ENCODE measurements at places on chromosomes 6 and 20.

DNA sequence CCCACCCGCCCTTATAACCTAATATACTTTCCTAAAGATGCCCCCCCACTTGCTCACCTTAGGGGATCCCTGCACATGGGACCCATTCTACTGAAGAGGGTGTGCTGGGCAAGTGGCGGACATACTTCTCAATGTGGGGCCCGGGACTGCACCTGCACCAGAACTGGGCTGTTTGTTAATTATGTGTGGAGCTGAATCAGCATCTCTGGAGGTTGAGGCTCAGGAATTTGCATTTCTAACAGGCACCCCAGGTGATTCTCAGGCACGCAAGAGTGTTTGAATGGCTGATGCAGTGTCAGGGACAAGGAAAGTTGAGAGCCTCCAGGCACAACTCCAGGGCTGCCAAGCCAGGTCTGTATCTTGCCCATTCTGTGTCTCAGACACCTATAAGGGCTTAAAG lies 8.9 kb upstream of the PTPRT start:
- no peaks in the 10 kb centered on the region for H3K27me3 ChIP-seq
- H3K36me3 ChIP-seq = no peaks in the 10 kb centered on the region

- DNase-seq = no peak
- H3K4me1 ChIP-seq = no peaks in the 10 kb centered on the region
- H3K4me3 ChIP-seq = no peak overlapping the region
Measured at GRCh38 chr20:43771503-43772190, 44.8 kb upstream of the GTSF1L start.

- peak overlapping the region; percentile 55 for H3K27ac ChIP-seq
- peaks cover 36% of the 10 kb centered on the region for H3K4me1 ChIP-seq
Measured at GRCh38 chr20:53873230-53873604, 197.2 kb downstream of the BCAS1 start.

GRCh38 chr6:131787766-131788712 lies 19.8 kb upstream of the ENPP1 start:
- DNase-seq = no peak
- H3K27ac ChIP-seq = no peak overlapping the region
- no peaks in the 10 kb centered on the region for H3K4me1 ChIP-seq
- H3K36me3 ChIP-seq = no peaks in the 10 kb centered on the region
